ENCODE measurements at places on chromosomes 2 and 18.

- H3K27ac ChIP-seq = no peak overlapping the region
- no peaks in the 10 kb centered on the region for H3K36me3 ChIP-seq
- DNase-seq = no peak
- H3K4me3 ChIP-seq = no peak overlapping the region
Measured at GRCh38 chr18:48868468-48869466, 82.0 kb downstream of the SMAD7 start.

DNA sequence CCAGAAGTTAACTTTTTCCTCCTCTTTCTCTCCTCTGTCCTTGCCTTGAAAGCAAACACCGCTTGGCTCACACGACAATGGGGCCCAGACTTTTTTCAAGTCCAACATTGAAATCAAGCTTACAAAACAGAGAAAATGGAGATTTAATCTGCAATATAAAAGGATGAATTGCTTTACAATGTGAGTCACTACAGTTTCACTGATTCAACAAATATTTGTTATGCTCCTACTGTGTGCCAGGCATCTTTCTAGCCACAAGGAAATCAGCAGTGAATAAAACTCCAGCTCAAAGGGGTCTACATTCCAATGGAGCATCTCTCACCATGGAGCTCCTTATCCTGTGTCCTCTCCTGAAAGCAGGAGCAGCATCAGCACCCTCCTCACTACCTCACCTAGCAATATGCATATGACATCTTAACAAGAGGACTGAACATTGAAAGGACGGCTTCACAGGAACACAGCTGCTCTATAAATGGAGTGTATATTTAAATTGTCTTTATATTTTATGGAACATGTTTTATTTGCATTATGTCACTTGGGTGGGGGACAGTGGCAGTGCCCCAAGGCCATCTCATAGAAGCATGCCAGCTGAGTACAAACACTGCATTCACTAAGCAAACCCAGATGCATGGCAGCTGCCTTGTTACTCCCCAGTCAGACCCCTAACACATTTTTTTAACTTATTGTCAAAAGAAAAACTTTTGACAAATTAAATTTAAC is 39.5 kb downstream of the PKDCC start:
- DNase-seq = no peak
- peaks cover 11% of the 10 kb centered on the region for H3K27me3 ChIP-seq
- H3K36me3 ChIP-seq = no peaks in the 10 kb centered on the region
- H3K4me1 ChIP-seq = peaks cover 32% of the 10 kb centered on the region
- no peak overlapping the region for H3K4me3 ChIP-seq

DNA sequence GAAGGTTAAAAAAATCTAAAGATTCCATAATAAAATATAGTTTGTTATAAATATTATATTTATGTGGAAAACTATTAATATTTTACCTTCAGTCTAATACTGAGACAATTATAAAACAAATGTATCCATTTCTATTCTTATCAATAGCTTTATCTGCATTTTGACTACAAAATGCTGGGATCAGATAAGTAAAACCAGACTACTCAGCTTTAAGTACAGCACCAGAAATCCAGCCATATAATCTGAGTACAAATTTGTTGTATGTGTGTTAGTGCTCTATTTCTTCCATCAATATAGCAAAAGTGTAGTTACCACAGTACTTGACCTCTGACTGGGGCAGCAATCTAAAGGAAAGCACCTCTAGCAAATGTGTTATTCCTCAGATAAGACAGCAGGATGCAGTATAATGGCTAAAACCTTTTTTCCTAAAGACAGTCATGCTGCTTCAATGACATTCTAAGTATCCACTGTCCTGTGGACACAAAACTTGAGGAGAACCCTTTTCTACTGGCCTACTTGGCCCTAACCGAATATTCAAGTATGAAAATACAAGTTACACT is 68.1 kb downstream of the OLA1 start:
- no peak overlapping the region for H3K4me3 ChIP-seq
- peaks cover 4% of the 10 kb centered on the region for H3K4me1 ChIP-seq
- no peaks in the 10 kb centered on the region for H3K27me3 ChIP-seq
- DNase-seq = no peak
- no peak overlapping the region for H3K27ac ChIP-seq

DNA sequence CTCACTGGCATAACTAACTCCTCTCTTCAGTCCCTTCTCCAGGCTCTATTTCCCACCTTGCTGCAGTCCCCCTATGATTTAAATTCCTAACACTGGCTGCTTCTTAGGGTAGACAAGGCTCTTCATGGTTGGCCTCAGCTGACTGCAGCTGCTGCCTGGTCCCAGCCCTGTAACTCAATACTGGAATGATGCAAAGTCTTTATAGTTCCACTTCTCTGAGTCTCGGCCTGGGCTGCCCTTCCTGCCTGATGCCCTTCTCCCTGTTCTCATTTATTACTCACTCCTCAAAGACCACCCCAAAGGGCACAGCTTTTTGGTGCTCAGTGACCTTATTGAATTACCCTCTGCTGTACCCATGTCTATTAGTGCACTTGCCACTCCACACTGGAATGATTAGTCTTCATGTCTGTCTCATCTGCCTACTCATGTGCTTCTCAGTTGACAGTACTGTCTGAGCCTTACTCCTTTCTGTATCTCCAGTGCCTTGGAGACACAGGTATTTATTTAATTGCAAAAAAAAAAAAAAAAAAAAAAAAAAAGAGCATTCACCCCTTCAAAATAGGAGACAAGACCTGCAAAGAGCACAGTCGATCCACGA is 199.4 kb upstream of the REV1 start:
- peaks cover 18% of the 10 kb centered on the region for H3K4me1 ChIP-seq
- no peak overlapping the region for H3K27ac ChIP-seq
- DNase-seq = no peak
- no peaks in the 10 kb centered on the region for H3K27me3 ChIP-seq
- H3K4me3 ChIP-seq = no peak overlapping the region

DNA sequence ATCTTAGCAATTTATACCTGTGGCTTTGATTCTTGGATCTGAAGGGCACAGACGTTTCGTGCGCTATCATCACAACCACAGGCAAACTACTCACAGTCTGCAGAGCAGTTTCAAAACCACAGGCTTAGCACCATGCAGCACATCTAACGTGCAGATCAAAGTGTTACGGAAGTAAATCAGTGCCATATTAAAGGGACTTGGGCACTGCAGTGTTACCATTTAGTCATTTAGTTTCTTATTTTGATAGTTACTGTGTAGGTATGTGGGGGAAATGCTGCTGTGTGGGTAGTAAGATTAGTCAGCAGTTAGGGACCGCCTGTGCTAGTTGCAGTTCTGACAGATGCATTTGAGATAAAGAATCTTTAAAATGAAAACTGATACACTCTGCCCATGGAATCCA is 384.0 kb downstream of the NBAS start:
- H3K36me3 ChIP-seq = peaks cover 23% of the 10 kb centered on the region
- no peaks in the 10 kb centered on the region for H3K4me1 ChIP-seq
- no peak overlapping the region for H3K4me3 ChIP-seq
- H3K27me3 ChIP-seq = no peaks in the 10 kb centered on the region
- no peak for DNase-seq
- H3K27ac ChIP-seq = no peak overlapping the region

DNA sequence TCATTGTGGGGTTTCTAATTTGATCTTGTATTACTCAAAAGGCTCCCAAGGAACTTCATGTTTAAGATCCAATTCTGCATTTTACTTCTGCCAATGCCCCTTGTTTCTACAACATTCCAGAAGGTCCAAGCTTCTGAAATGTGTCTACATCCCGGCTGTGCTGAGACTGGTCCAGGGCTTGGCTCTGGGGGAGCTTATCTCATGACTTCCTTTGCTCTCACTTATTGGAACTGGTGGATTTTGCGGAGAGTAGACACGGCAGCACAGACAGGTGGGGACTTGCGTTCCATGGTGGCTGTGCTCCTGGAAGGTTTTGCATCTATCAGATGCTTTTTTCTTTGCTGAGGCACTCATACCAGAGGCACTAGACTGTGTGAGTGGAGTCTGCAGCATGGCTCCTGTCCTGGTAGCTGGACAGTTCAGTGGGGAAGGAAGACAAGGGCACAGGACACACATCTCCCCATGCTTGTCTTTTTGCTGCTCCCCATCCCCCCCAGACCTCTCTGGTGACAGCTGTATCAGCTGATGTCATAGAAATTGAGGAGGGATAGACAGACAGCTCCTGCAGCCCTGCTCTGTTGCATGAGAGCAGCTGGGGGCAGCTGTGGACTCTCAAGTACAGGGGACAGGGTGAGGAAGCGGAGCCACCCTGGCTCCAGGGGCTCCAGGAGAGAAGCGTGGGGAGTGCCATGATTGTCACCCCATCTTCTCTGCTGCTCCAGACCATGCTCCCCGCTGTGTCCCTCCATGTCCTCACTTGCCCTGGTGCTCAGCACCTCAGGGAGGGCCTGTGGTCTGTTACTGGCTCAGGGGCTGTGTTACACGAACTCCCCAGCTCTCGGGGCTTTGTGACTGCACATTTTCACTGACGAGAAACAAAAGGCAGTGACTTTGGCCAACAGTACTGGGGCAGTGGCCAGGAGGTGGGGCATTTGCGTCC is 46.0 kb downstream of the ACAA2 start:
- H3K36me3 ChIP-seq = no peaks in the 10 kb centered on the region
- DNase-seq = no peak
- no peaks in the 10 kb centered on the region for H3K27me3 ChIP-seq
- no peaks in the 10 kb centered on the region for H3K4me1 ChIP-seq
- no peak overlapping the region for H3K27ac ChIP-seq
- H3K4me3 ChIP-seq = no peak overlapping the region

DNA sequence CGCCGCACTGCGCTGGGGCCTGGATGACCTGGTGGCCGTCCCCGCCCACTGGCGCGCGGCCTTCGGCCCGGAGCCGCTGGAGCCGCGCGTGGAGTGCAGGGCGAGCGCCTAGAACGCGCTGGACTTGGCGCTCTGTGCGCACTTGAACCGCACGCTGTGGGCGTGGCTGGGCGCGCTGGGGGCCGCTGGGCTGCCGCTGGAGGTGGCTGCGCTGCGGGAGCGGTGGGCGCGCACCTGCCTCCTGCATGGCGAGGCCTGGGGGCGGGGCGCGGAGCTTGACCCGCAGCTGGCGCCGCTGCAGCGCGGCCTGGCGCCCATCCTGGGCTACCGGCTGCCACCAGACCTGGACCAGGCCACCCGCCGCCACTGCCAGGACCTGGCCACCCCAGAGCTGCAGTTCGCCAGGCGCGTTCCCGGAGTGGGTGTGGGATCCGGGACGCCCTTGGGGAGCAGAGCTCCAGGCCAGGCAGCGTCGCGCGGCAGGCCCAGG is 9.9 kb downstream of the AQP12B start:
- H3K27me3 ChIP-seq = no peaks in the 10 kb centered on the region
- no peak for DNase-seq
- H3K4me3 ChIP-seq = no peak overlapping the region
- H3K36me3 ChIP-seq = no peaks in the 10 kb centered on the region
- H3K27ac ChIP-seq = no peak overlapping the region

GRCh38 chr2:140905083-140905781 is 1225.6 kb downstream of the LRP1B start:
- no peaks in the 10 kb centered on the region for H3K36me3 ChIP-seq
- no peaks in the 10 kb centered on the region for H3K4me1 ChIP-seq
- H3K27ac ChIP-seq = no peak overlapping the region
- H3K4me3 ChIP-seq = no peak overlapping the region
- no peak for DNase-seq
- no peaks in the 10 kb centered on the region for H3K27me3 ChIP-seq

DNA sequence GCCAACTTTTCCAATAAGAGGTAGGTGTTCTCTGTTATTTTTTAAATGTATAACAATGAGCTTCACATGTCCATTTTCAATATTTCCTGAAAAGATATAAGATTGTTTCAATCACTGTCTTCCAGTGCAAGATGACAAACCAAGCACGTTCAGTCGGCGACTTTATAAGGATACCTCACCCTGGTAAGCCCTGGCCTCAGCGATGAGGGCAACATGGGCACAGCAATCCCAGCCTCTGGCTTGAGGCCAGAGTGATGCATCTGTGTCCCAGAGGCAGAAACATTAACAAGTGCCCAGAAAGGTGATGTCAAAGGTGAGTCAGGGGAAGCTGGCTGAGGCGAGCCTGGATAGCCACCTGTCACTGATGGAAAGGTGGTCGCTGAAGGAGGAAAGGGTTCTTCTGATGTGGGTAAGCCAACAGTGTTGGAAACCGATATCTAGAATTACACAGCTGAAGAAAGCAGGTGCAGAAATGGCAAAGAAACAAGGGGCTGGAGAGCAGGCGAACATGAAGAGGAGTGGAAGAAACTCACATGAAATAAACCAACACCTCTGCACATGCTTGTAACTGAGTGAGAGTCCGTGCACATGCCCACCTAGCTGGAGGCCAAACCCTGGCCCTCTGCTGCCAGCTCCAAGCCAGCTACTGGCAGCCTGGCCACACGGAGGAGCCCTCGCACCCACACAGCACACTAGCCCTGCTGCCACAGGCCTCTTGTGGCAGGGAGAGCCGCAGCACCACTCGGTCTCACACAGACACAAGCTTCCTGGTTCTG is 65.5 kb downstream of the FBXO15 start:
- no peaks in the 10 kb centered on the region for H3K36me3 ChIP-seq
- no peaks in the 10 kb centered on the region for H3K4me1 ChIP-seq
- DNase-seq = no peak
- H3K27ac ChIP-seq = no peak overlapping the region
- H3K4me3 ChIP-seq = no peak overlapping the region

DNA sequence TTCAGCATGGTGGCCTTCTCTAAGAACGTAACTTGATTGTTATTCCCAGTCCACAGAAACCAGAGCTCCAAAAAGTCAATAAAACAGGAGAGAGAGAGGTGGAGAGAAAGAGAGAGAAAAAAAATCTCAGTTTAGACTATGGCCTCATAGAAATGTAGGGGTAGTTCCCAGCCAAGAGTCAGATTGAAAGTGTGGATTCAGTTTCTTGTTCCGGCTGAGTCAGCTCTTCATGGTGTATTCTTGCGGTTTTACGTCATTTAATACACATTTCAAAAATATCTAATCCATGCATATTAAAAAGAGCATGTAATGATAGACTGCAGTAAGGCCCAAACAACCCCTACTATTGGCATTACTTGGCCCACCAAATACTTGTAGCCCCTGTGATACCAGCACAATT is 303.9 kb downstream of the ETAA1 start:
- DNase-seq = no peak
- H3K27me3 ChIP-seq = no peaks in the 10 kb centered on the region
- H3K27ac ChIP-seq = no peak overlapping the region
- no peaks in the 10 kb centered on the region for H3K36me3 ChIP-seq
- H3K4me1 ChIP-seq = no peaks in the 10 kb centered on the region

- H3K4me1 ChIP-seq = peaks cover 42% of the 10 kb centered on the region
- no peak for DNase-seq
- H3K27me3 ChIP-seq = no peaks in the 10 kb centered on the region
- peak overlapping the region; percentile 3 for H3K27ac ChIP-seq
Measured at GRCh38 chr18:9433671-9434121, 41.6 kb upstream of the RALBP1 start.

- no peak for DNase-seq
- no peak overlapping the region for H3K4me3 ChIP-seq
- no peaks in the 10 kb centered on the region for H3K36me3 ChIP-seq
- H3K27ac ChIP-seq = no peak overlapping the region
- H3K27me3 ChIP-seq = no peaks in the 10 kb centered on the region
Measured at GRCh38 chr2:207694811-207695281, 16.6 kb upstream of the CCNYL1 start.

- no peak for DNase-seq
- H3K4me1 ChIP-seq = peaks cover 30% of the 10 kb centered on the region
- H3K4me3 ChIP-seq = no peak overlapping the region
- H3K36me3 ChIP-seq = peaks cover 14% of the 10 kb centered on the region
- peak overlapping the region; percentile 61 for H3K27ac ChIP-seq
- H3K27me3 ChIP-seq = no peaks in the 10 kb centered on the region
Measured at GRCh38 chr18:23523429-23524212, 20.3 kb downstream of the RMC1 start.
